ENCODE measurements at places on chromosomes 6 and 20.

- DNase-seq = no peak
These were observed 6.8 kb downstream of the CLDN20 start for GRCh38 chr6:155270561-155271091.

DNA sequence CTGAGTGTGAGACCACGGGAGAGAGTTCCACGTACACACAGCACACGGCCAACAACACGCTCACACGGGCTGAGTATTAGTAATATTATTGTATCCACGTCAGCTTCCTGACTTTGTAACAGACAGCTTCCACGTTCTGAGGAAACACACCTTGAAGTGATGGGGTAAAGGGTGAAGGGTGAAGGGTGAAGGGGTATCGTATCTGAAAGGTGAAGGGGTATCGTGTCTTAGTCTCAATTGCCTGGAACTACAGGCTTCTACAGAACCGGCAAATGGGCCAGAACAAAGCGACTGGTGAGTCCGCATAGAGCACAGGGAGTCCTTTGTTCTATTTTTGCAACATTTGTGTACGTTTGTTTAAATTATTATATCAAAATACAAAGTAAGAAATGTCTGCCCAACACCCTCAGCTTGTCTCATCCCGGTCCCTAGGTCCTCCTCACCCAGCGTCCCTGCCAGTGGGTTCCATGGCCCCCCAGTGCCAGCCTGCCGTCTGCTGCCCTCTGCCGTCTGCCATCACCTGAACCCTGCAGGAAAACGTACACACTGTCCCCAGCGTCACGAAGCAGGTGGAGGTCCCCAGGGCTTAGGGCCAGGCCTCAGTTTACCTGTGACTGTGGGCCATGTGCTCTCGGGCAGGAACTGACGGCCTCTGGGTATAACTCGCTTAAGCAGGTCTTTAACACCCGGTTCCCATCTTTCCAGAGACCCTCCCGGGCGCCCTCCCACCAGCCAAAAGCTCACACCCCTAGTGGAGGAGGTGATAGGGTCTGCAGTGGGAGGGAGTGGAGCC is 4.4 kb upstream of the HELZ2 start:
- DNase-seq = no peak

GRCh38 chr6:51466427-51466826 is 621.0 kb downstream of the PKHD1 start:
- no peak for DNase-seq

DNA sequence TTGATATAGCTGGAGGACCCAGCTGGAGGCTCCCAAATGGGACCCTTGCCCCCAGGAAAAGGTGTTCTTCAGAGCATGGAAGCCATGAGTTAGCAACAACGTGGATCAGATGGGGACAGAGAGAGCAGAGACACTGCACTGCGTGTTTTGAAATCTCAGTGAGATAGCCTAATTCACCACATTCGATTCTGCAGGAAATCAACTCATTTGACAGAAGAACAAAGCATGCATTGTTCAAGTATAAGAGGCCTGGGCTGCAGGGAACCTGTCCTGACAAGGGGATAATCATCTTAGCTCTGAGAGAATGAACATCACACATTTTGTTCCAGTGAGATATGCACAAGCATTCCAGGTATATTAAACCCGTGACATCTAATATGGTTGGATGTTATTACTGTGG is 450.2 kb downstream of the CDH26 start:
- DNase-seq = no peak

- DNase-seq = no peak
These were observed 43.6 kb upstream of the TMEM170B start for GRCh38 chr6:11493974-11494373.

DNA sequence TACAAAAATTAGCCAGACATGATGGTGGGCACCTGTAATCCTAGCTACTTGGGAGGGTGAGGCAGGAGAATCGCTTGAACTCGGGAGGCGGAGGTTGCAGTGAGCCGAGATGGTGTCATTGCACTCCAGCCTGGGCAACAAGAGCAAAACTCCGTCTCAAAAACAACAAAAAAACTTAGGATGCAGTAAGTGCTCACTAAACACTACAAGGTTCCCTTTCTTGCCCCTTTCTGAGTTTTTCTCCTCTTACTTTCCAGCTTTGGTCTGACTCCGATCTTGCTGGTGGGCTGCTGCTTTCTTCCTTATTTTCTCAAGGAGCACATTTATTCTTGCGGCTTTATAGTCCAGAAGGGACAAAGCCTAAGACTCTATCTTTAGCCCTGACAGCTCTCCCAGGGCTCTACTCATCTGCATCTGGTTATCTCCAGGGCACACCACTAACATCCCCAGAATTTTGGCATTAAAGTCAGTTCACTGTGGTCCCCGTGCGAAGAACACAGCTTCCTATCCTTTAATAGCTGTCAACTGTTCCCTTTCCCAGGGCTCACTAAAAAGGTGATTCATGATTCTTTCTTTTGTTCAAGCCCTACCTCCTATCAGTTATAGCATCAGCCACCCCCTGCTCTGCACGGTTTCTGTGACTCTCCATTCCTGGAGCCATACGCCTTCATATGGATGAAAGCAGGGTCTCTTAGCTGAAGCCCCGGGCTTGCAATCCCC is 17.1 kb upstream of the RPN2 start:
- DNase-seq = no peak

All from suppressor macrophage treated with lipopolysaccharide for 4 hours (primary cell).